ENCODE measurements at places on chromosomes 13 and 19.

DNA sequence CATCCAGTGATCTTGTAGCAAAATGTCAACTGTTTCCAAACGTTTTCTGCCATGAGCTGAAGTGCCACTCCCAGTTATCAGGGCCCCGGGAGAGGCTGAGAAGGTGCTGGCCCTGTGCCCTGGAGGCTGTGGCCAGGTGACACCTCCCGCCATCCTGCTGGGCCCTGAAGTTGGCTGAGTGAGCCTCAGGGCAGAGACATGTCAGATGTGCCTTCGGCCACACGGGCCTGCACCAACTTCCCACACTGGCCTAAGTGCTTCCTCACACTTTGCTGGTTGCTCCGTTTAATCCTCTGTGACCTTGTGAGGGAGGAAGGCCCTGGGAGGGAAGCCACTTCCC is 4.8 kb downstream of the ADPRHL1 start:
- DNase-seq: no peak

DNA sequence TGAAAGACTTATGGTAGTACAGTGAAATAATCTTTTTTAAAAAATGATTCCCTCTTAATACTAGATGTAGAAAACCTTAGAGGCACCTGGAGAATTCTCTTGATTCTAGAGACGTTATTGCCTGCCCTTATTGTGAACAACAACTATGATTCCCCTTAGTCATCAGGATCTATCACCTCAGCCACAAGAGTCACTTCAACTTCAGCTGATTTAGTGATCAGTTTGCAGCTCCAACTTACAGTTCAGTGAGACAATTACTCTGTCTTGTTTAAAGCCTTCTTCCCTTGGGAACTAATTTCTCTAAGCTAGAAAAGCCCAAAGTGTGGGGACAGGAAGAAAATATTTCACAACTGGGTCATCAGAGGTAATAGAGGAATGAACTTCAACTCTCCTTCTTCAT is 254.3 kb upstream of the SLITRK1 start:
- no peak for DNase-seq

- no peak for DNase-seq
Measured at GRCh38 chr13:23817830-23818229, 71.4 kb downstream of the MIPEP start.

- no peak for DNase-seq
Measured at GRCh38 chr13:105996391-105997025, 539.0 kb downstream of the EFNB2 start.

DNA sequence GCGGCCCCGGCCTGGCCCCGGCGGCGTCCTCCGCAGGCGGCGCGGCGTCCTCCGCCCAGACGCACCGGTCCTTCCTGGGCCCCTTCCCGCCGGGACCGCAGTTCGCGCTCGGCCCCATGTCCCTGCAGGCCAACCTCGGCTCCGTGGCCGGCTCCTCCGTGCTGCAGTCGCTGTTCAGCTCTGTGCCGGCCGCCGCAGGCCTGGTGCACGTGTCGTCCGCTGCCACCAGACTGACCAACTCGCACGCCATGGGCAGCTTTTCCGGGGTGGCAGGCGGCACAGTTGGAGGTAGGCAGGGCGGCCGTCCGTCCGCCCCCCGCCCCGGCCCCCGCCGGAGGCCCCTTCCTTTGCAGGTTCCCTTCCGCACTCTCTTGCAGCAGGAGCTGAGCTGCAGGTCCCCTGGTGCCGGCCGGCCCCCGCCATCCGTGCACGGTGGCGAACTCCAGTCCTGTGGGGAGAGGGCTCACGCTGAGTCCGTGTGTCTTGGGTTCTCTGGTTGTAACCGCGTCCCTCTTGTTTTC is 9.2 kb downstream of the PLEKHJ1 start:
- DNase-seq: no peak

- no peak for DNase-seq
Measured at GRCh38 chr19:49315111-49315510, 9.9 kb downstream of the SLC6A16 start.

- DNase-seq: no peak
Measured at GRCh38 chr13:102172406-102172805, 229.4 kb downstream of the FGF14 start.

DNA sequence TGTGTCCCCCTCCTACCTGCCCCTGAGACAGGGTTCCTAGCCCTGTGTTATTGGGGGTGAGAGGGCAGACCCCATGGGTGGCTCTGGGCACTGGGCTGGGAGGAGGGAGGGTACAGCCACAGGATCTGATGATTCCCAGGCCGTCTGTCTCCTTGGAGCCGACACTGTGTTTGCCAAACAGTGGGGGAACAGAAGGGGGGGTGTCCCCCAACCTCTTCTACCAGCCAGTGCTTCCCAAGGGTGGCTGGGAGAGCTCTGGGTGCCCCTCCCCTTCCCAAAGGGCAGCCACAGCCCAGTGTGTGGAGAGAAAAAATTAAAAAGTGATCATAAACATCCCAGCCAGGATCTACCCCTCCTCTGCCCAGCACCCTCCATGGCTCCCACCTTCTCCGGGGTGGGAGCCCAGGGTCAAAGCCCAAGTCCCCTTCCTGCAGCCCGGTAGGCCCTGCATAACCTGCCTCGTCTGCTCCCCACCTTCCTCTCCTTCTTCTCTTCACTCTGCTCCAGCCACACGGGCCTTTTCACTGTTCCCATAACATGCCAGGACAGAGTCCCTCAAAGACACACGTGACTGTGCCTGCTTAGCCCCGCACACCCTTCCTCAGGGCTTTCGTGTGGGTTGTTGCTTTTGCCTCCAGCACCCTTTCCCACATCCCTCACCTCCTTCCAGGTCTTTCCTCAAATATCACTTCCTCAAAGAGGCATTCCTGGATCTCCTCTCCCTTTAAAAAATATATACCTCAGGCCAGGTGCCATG is 1.4 kb upstream of the PLIN4 start:
- no peak for DNase-seq
